ENCODE measurements at places on chromosomes 1 and 21.

- DNase-seq = no peak
Measured at GRCh38 chr1:115537415-115537814, 104.4 kb upstream of the VANGL1 start.

- DNase-seq = peak; percentile 15
Measured at GRCh38 chr1:184028854-184029623, 8.5 kb downstream of the COLGALT2 start.

GRCh38 chr1:151012684-151013471 lies 4.6 kb downstream of the PRUNE1 start:
- DNase-seq = no peak

DNA sequence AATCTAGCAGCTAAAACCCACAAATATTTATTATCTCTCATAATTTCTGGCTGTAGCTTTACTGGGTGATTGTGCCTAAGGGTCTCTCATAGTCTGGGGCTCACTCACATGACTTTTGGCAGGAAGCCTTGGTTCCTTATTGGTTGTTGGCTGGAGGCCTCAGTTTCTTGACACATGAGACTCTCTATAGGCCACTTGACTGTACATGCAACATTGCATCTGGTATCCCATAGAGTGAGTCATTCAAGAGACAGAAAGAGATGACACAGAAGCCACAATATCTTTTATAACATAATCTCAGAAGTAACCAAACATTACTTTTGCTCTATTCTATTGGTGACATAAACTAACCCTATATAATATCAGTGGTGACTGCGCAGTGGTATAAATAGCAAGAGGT lies 128.5 kb upstream of the HNRNPU start:
- DNase-seq = no peak

GRCh38 chr1:247317702-247318101 lies 14.0 kb downstream of the ZNF496 start:
- DNase-seq = no peak

GRCh38 chr1:33045246-33045645 lies 8.6 kb upstream of the AK2 start:
- peak; percentile 41 for DNase-seq

Data from MG63 (cell line).